ENCODE measurements at places on chromosomes 12 and 14. TPM values are rescaled to one million over a fixed set of nuclear protein-coding genes. Genes with fewer than 3 reads are reported as not detected.

- DNase-seq = no peak
- no peaks in the 10 kb centered on the region for H3K27me3 ChIP-seq
- no peaks in the 10 kb centered on the region for H3K36me3 ChIP-seq
- H3K4me1 ChIP-seq = no peaks in the 10 kb centered on the region
- H3K4me3 ChIP-seq = no peak overlapping the region
Observed at GRCh38 chr14:23398348-23398747, 9.7 kb downstream of the MYH6 start.

GRCh38 chr12:111412007-111412829 is 6.5 kb downstream of the SH2B3 start:
- H3K27me3 ChIP-seq = no peaks in the 10 kb centered on the region
- H3K27ac ChIP-seq = peak overlapping the region; percentile 70
- no peak overlapping the region for H3K4me3 ChIP-seq
- peaks cover 8% of the 10 kb centered on the region for H3K4me1 ChIP-seq
- no peaks in the 10 kb centered on the region for H3K36me3 ChIP-seq

- H3K27me3 ChIP-seq = no peaks in the 10 kb centered on the region
- H3K27ac ChIP-seq = peak overlapping the region; percentile 50
- H3K4me1 ChIP-seq = peaks cover 17% of the 10 kb centered on the region
- DNase-seq = no peak
- no peaks in the 10 kb centered on the region for H3K36me3 ChIP-seq
- no peak overlapping the region for H3K4me3 ChIP-seq
Observed at GRCh38 chr14:90628825-90629224, 187.4 kb downstream of the TTC7B start.

DNA sequence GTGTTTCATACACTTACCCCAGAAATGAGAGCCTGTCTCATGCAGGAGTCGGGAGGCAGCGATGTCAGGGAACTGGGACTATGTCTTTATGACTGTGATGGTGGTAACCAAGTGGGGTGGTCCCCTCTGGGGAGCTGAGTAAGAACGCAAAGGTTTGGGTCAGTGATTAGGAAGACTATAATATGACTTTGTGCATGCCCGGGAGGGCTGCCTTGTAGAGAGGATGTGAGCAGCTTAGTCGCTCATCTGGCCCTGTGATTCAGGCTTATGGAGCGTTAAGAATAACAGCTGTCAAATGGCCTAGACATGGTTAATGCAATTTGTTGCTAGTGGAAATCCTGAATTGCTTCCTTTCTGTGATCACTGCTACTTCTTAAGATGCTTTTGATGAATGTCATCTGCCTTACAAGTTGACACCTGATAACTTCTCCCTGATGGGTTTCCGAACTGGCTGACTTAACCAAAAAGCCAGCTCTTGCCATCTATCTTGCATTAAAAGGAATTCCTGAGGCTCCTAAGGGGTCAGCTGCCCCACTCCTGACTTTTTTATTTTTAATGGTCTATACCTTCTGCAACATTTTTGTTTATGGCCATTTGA is 35.4 kb upstream of the AACS start:
- no peaks in the 10 kb centered on the region for H3K36me3 ChIP-seq
- no peak for DNase-seq

The CLEC1B gene
- 2.2 TPM for total RNA-seq

DNA sequence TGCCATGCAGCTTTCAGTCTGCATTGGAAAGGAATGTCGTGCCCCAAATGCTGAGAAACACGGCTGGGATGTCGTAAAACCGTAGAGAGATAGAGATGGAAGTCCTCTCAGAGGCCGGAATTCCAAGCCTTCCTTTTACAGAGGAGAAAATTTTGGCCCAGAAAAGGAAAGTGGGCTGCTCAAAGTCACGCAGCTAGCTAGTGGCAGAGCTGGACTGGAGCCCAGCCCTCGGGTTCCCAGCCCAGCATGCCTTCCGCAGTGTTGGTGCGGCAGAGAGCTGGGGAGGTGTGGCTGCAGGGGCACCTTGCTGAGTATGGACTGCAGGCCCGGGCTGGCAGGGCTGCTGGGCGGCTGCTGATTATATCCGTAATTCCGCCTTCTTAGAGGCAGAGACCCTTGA is 50.3 kb downstream of the KCNA1 start:
- H3K36me3 ChIP-seq = no peaks in the 10 kb centered on the region
- peaks cover 31% of the 10 kb centered on the region for H3K27me3 ChIP-seq
- no peaks in the 10 kb centered on the region for H3K4me1 ChIP-seq
- H3K4me3 ChIP-seq = no peak overlapping the region
- no peak overlapping the region for H3K27ac ChIP-seq

- H3K27me3 ChIP-seq = no peaks in the 10 kb centered on the region
- H3K4me3 ChIP-seq = no peak overlapping the region
- H3K4me1 ChIP-seq = no peaks in the 10 kb centered on the region
- no peaks in the 10 kb centered on the region for H3K36me3 ChIP-seq
Observed at GRCh38 chr12:122785503-122785902, 11.1 kb downstream of the CCDC62 start.

DNA sequence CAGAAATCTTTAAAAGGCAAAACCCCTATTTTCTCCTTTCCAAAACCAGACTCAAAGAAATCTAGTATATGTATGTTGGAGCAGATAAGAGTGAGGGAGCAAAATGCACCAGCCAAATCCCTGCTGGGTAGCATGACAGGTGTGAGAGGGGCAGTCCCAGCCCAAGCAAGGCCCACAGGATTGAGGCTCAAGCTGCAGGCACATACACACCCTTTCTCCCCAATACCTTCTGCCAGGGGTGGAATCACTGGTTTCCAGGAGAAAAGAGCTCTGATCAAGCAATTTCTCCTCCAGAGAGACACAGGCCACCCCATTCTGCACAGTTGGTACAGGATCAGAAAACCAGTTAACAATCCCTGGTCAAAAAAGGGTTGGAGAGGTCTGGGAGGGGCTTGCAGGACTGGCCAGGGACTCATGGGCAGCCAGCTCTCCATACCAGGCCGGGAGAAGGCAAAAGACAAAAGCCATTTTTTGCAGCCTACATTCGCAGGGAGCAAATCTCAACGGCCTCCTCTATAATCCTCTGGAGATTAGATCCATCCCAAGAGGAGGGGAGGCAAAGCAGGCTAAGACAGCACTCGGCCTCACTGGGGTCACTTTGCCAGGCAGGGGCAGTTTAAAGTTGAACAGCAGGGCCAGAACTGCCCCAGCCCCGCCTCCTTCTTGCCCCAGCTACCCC is 2.1 kb downstream of the KMT2D start:
- H3K27me3 ChIP-seq = no peaks in the 10 kb centered on the region
- peak overlapping the region; percentile 98 for H3K27ac ChIP-seq
- no peak for DNase-seq
- H3K4me1 ChIP-seq = peaks cover 20% of the 10 kb centered on the region
- no peaks in the 10 kb centered on the region for H3K36me3 ChIP-seq

The FOXG1 gene
- total RNA-seq = not detected

The LHX5 gene
- not detected for total RNA-seq

The GPX2 gene
- not detected for total RNA-seq

DNA sequence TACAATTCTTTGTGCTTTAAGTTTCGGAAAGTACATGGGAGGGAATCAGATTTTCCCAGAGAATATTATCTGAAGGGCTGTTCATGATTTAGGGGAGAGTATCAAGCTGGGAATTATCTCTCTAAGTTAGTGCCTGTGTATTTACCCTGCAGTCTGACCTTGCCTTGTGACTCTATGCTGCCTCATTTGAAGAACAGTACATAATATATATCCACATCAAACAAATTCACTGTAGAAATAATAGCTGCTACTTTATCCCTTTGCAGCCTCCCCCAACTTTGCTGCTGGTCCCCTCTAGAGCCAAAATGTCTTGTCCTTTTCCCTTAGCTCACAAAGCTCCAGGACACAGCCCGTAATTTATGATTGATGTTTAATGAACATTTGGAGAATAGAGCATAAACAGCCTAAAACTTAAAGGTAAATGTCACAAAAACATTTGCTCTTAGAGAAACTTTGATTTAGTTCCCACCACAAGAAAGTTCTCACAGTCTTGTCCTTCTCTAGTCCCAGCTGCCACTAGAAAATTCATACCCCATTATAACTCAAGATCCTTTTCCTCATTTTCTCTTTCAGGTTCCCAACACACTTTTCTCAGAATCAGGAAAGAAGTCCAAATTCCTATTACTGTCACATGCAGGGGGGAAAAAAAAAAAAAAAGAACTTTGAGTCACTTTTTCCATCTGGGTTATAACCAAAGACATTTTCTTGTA is 1009.6 kb downstream of the FLRT2 start:
- H3K4me1 ChIP-seq = no peaks in the 10 kb centered on the region
- H3K4me3 ChIP-seq = no peak overlapping the region
- DNase-seq = no peak
- H3K36me3 ChIP-seq = no peaks in the 10 kb centered on the region
- H3K27me3 ChIP-seq = no peaks in the 10 kb centered on the region
- H3K27ac ChIP-seq = no peak overlapping the region

The AKAP3 gene
- total RNA-seq = 1.1 TPM

GRCh38 chr12:104555648-104556047 is 98.9 kb downstream of the CHST11 start:
- no peak overlapping the region for H3K4me3 ChIP-seq
- no peak for DNase-seq
- no peak overlapping the region for H3K27ac ChIP-seq
- no peaks in the 10 kb centered on the region for H3K36me3 ChIP-seq

DNA sequence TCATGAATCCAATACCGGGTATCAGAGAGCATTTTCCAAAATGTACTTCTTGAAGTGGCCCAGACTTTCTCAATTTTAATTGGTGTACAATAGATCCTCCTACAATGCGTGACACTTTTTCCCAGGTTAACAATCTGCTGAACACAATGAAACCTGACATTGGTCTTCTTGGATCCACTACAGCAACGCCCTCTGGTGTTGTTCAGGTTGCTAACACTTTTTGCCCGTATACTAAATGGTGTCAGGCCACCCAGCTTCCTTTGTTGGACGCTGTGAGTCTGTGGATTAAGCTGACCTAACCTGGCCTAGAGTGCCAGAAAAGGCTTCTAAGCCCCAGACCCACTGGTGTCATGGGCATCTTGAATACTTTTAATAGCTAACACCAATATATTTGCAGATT is 89.2 kb downstream of the KCNK10 start:
- peaks cover 1% of the 10 kb centered on the region for H3K4me1 ChIP-seq
- DNase-seq = no peak
- no peak overlapping the region for H3K27ac ChIP-seq
- H3K36me3 ChIP-seq = no peaks in the 10 kb centered on the region

The SERPINA1 gene
- 120 TPM for total RNA-seq

The ADAM21 gene
- 0.17 TPM for total RNA-seq

The MYBPC1 gene
- total RNA-seq = not detected

- no peaks in the 10 kb centered on the region for H3K27me3 ChIP-seq
- H3K4me3 ChIP-seq = no peak overlapping the region
- H3K27ac ChIP-seq = no peak overlapping the region
Observed at GRCh38 chr12:71197460-71197859, 39.7 kb upstream of the TSPAN8 start.

The ADSS1 gene
- 8.0 TPM for total RNA-seq

DNA sequence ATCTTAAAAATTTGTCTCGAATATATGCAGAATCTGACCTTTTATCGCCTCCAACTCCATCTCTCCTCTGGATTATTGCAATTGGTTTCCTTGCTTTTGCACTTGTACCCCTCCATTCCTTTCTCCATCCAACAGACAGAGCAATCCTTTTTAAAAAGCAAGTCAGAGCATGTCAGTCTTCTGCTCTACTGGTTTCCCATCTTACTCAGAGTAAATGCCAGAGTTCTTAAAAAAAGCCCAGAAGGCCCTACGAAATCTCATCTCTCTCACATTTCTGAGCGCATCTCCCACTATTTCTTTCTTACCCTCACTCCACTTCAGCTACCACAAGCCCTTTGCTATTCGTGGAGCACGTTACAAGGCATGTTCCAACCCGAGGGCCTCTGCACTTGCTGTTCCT is 236.9 kb upstream of the DDHD1 start:
- no peaks in the 10 kb centered on the region for H3K27me3 ChIP-seq
- DNase-seq = no peak
- no peak overlapping the region for H3K27ac ChIP-seq
- no peaks in the 10 kb centered on the region for H3K4me1 ChIP-seq
- H3K4me3 ChIP-seq = no peak overlapping the region

DNA sequence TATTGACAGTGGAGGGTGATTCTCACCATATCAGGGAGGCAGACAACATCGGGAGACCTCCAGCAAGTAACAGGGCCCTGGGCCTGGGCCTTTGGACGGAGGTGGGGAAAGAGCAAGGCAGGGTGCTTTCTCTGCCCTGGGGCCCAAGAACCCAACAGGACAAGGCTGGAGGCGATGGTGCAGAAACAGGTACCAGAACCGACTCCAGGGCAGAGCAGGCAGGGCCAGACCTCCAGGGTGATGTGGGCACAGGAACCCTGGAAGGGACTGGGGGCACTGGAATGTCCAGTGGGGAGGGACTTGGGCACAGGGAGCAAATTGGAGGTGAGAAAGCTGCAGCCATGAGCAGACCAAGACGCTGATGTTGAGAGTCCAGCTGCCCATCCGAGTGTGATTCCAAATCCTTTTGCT is 44.4 kb downstream of the PRMT8 start:
- no peaks in the 10 kb centered on the region for H3K36me3 ChIP-seq
- peaks cover 10% of the 10 kb centered on the region for H3K4me1 ChIP-seq
- DNase-seq = no peak

- H3K27me3 ChIP-seq = no peaks in the 10 kb centered on the region
- H3K4me3 ChIP-seq = no peak overlapping the region
- H3K36me3 ChIP-seq = no peaks in the 10 kb centered on the region
- H3K4me1 ChIP-seq = peaks cover 5% of the 10 kb centered on the region
- DNase-seq = peak; percentile 11
Observed at GRCh38 chr14:79511146-79511545, 700.2 kb downstream of the DIO2 start.

GRCh38 chr14:98826618-98827017 is 445.4 kb downstream of the BCL11B start:
- no peak overlapping the region for H3K4me3 ChIP-seq

The TMEM30B gene
- total RNA-seq = 22.8 TPM

The TMPRSS12 gene
- not detected for total RNA-seq

- no peaks in the 10 kb centered on the region for H3K4me1 ChIP-seq
- H3K36me3 ChIP-seq = no peaks in the 10 kb centered on the region
- H3K27ac ChIP-seq = no peak overlapping the region
- no peak overlapping the region for H3K4me3 ChIP-seq
Observed at GRCh38 chr14:30138567-30138966, 210.9 kb upstream of the PRKD1 start.

The PLEK2 gene
- total RNA-seq = 4.9 TPM

The KLRG1 gene
- total RNA-seq = 1.9 TPM

The SERPINA12 gene
- total RNA-seq = not detected

GRCh38 chr14:105224845-105225570 is 23.3 kb upstream of the BTBD6 start:
- H3K36me3 ChIP-seq = peaks cover 33% of the 10 kb centered on the region
- H3K4me1 ChIP-seq = no peaks in the 10 kb centered on the region
- no peaks in the 10 kb centered on the region for H3K27me3 ChIP-seq
- H3K4me3 ChIP-seq = no peak overlapping the region
- DNase-seq = no peak
